Cerebellar cortex (tissue), 1 donor: ENCODE measurements at places on chromosomes 16 and 17.

GRCh38 chr17:1511756-1512321 is 4.6 kb downstream of the INPP5K start:
- peak; percentile 34 for DNase-seq

- DNase-seq = peak; percentile 25
These were observed 684 bp upstream of the NUDT16L1 start for GRCh38 chr16:4692460-4693295.

- DNase-seq = no peak
These were observed 15.9 kb downstream of the TMEM92 start for GRCh38 chr17:50289991-50290702.

DNA sequence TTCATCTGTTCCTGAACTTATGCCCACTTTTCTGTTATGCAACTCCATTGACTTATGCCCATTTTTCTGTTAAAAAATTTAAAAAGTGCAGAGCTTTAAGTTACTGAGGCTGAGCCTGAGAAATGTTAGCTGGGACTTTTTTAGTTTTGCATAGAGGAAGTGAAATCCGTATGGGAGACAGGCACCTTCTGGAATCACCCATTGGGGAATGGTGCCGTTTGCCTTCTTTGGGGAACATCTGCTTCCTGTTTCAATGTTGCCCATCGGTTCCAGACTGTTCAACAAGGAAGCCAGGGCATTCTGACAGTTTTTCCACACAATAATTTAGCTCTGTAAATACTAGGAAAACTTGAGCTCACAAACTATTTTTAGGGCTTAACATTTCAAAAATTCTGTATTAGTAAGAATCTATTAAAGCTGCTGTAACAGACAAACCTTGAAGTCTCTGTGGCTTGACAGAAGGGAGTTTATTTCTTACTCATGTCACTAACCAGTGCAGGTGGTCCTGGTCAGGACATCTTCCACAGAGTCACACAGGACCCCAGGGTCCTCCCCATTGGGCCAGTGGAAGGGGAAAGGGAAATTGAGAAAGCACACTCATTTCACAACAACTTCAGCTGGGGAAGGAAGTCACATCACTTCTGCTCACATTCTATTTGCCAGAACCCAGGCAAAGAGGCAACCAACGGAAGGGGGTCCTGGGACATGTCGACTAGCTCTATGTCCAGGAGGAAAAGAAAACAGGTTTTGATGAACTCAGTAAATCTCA is 17.2 kb downstream of the PRKCB start:
- DNase-seq = no peak

- no peak for DNase-seq
These were observed 6.7 kb upstream of the NUDT16L1 start for GRCh38 chr16:4686497-4687210.

DNA sequence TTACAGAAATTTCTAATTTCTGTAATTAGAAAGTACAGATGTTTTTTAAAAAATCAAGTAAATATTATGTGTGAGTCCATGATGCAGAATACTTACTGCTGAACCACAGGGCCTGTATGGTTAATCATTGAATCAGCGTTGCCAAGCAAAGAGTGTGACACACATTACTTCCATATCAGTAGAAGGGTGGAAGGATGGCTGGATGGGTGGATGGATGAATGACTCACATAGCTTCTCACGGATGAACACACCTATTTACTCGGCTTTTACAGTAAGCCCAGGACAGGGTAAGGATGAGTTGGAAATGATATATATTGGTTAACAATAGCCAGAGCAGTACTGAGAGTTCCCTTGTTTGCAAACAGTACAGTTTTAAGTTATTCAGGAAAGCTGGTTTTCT is 495.9 kb upstream of the RBFOX1 start:
- DNase-seq = no peak

DNA sequence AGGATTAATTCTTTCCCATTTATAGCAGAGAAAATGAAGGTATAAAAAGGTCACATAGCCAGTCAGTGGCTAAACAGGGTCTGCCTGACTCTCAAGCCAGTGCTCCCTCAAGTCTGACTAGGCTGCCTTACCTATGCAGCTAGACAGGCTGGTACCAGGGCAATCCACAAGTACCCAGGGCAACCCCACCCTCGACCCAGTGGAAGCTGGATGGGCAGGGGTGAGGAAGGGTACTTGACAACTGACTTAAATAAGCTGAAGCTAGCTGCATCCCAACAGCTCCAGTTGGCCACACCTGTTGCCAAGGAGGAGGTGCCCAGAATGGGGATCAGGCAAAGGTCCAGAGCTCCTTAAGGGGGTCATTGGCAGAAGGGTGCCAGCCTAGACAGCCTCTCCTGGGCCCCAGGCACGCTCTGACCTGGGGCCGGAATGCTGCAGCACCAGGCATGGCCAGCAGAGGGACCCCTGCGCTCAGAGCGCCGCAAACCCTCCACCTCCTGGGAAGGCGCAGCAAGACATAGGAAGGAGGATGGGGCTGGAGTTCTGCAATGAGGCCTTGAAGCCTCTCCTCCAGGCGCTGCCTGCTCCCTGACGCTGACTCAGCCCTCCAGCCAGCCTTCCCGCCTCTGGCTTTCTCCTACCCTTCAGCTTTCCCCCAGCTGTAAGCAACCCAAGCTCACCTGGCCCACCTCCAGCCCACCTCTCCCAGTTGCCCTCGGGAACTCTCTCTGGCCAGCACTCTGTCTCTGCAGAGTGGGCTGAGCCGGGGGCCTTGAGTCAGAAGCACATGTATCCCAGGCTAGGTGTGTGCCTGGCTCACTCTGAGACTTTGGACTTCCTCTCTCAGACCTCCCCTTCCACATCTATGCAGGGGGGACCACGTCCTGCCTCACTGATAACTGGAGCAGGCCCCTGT is 28.8 kb downstream of the MPP2 start:
- DNase-seq = peak; percentile 81

- no peak for DNase-seq
These were observed 9.7 kb downstream of the CNP start for GRCh38 chr17:41976142-41976768.

- DNase-seq = no peak
These were observed 24.7 kb upstream of the KRT20 start for GRCh38 chr17:40909755-40910154.

GRCh38 chr16:72094266-72094610 is 591 bp downstream of the DHX38 start:
- DNase-seq = no peak

- no peak for DNase-seq
These were observed 863 bp downstream of the LIMD2 start for GRCh38 chr17:63698886-63699637.

GRCh38 chr17:55324296-55324978 is 59.7 kb downstream of the HLF start:
- DNase-seq = no peak

- DNase-seq = no peak
These were observed 62.3 kb downstream of the PHKB start for GRCh38 chr16:47523342-47524006.

- no peak for DNase-seq
These were observed 16.5 kb upstream of the NAT9 start for GRCh38 chr17:74792586-74793105.

- DNase-seq = no peak
These were observed 7.3 kb upstream of the LHX1 start for GRCh38 chr17:36929851-36930582.

DNA sequence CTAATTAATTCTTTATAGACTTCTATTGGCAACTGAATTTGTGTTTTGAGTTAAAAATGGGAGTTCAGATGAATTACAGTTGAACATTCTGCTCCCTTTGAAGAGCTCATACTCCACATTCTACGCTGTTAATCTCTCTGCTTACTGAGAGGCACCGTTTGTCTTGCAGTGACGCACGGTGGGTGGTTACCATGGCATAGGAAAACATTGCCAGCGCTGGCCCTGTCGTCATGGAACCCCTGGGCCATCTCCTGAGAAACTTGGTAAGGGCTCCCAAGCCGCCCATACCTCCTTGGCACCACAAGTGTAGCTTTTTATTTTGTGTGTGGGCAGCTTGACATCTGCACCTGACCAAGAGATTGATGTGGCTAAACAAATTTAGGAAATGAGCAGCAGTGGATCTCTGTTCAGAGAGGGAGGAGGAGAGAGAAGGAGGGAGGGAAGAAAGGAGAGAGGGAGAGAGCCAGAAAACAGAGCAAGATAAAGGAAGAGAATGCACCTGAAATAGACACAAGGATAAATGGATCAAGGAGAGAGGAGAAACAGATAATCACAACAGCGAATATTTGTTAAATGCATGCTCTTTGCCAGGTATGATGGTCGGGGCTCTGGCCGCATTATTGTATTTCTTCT is 398.5 kb downstream of the HAPSTR1 start:
- DNase-seq = no peak

DNA sequence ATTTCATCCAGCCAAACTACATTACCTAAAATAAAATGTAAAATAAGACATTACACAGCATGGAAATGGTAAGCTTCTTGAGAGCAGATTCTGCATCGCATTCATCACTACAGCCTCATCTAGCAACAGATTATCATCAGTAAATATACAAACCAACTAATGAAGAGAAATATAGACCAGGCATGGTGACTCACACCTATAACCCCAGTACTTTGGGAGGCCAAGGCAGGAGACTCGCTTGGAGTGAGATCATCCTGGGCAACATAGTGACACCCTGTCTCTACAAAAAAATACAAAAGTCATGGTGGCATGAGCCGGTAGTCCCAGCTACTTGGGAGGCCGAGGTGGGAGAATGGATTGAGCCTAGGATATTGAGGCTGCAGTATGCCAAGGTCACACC is 19.9 kb downstream of the NCBP3 start:
- DNase-seq = no peak

- DNase-seq = peak; percentile 91
These were observed 40.4 kb upstream of the DNAH17 start for GRCh38 chr17:78617511-78618061.

- peak; percentile 95 for DNase-seq
These were observed 22.8 kb downstream of the ZDHHC7 start for GRCh38 chr16:84988328-84989080.

DNA sequence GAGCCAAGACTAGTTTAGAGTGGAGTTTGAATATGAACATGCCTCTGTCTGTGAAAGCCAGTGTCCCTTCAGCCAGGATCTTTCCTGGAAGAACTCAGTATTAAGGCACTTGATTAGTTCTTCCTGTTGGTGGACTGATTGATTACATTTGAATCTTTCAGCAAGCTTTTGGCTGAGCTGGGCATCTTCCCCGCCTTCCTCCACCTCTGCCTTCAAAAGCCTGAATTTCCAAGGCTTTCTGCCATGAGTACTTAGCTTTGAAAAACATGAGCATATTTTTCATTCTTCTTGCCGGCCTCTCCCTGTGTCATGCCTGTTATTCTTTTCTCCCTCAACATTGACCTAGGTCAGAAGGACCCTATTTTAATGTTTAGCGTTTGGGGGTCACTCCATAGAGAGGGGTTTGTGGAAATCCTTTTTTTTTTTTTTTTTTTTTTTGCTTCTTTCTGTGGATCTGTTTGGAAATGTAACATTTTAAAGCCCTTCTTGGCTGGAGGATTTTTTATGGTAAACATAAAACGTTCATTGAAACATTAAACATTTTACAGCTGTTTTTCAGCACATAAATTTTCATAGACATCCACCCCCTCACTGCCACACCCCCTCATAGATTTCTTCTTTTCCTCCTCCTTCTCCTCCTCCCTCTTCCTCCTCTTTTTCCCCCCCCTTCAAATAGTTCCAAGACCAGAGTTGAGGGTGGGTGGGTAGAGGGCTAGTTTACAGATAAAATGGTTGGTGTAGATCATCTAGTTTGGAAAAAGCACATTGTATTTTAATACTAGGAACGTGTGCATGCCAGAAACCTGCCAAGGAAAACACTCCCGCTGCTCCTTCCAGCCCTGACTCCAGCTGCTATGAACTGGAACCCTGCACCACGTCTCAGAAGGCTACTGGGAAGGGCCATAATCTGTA is 645.9 kb downstream of the WWOX start:
- no peak for DNase-seq

GRCh38 chr16:87971933-87972332 is 20.7 kb downstream of the BANP start:
- no peak for DNase-seq

DNA sequence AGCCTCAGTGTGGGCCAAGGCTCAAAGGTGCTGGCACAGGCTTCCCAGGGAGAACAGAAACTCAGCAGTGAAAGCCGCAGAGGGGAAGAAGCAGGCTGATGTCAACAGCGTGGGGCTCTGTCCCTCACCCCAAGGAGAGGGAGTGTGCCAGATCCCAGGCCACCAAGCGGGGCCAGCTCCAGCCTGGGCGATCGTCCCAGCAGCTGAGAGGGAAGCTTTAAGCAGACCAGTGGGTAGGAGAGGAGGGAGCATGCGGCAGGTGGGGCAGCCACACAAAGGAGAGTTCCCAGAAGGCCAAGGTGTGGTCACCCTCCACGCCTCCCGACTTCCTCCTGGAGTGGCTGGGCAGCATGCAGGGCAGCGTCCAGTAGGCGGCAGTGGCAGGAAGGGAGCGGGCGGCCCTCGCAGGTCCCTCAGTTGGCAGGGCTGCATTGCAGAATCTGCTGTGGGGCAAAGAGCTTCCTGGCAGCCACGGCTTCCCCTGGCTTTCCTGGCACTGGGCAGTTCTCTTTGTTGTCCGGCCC is 6.0 kb downstream of the SYNGR2 start:
- DNase-seq = peak; percentile 94

DNA sequence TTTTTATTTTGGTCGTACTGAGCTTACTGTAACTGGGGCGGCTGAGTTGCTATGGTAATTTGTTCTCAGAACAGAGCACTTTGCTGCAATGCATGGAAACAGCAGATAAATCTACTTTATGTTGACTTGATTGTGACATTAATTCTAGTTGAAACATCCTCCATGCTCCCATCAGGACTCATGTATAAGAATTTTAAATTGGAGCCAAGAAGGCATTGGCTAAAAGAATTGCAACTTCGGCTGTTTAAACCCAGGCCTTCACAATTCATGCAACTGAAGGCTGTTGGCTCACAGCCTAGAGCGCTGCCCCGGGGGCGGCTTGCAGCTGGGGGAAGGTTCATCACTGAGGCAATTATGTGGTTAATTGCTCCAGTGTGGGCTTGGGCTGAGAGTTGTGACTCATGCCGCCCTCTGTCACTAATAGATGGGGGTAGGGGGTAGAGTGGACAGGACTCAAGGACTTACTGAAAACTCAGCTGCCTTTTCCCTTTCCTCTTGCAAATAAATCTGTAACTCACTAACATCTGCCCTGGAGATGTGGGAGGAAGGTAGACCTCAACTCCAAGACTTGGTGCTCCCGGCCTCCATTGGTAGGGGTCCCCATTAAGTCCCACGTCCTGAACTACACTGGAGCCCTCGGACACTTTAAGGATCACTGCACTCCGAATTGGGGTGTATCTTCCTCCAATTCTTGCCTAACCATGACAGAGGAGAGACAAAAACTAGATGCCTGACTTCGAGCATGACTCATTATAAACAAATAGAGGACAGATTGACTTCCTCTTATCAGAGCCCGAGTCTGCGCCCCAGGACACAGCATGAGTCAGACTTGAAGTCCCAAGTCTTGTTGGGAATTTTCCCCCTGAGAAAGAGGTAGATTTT is 37.5 kb downstream of the ERCC4 start:
- DNase-seq = no peak

- peak; percentile 22 for DNase-seq
These were observed 646 bp downstream of the RABEP1 start for GRCh38 chr17:5282642-5283217.

DNA sequence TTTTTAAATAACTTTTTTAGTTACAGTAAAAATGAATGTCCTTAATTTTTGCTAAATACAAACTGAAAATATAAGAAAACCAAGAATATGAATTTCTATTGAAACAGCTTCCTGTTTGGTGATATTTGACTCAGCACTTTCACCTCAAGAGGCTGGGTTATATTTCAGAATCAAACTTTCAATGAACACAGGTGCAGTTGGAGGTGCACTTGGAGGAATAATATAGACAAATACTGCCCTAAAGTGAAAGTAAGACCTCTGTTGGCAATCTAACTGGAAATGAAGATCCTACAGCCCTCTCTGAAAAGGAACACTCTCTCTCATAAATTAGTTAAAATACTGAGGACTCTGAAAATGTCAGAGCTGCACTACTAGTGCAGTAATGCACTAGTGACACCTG is 106.2 kb downstream of the BRIP1 start:
- no peak for DNase-seq
